ENCODE measurements at places on chromosomes 16 and 17.

- no peak for DNase-seq
Measured at GRCh38 chr17:78069695-78070094, 58.9 kb downstream of the TMC6 start.

- DNase-seq: peak; percentile 24
Measured at GRCh38 chr17:1714980-1715802, 5.0 kb upstream of the TLCD2 start.

- no peak for DNase-seq
Measured at GRCh38 chr17:35132816-35133550, 9.1 kb downstream of the NLE1 start.

GRCh38 chr17:72843591-72843990 is 248.9 kb downstream of the SLC39A11 start:
- no peak for DNase-seq

- DNase-seq: no peak
Measured at GRCh38 chr17:21295036-21295952, 10.8 kb downstream of the MAP2K3 start.

GRCh38 chr17:37440424-37440823 is 33.7 kb downstream of the TADA2A start:
- no peak for DNase-seq

GRCh38 chr17:74994440-74994839 is 7.0 kb downstream of the CDR2L start:
- DNase-seq: no peak

DNA sequence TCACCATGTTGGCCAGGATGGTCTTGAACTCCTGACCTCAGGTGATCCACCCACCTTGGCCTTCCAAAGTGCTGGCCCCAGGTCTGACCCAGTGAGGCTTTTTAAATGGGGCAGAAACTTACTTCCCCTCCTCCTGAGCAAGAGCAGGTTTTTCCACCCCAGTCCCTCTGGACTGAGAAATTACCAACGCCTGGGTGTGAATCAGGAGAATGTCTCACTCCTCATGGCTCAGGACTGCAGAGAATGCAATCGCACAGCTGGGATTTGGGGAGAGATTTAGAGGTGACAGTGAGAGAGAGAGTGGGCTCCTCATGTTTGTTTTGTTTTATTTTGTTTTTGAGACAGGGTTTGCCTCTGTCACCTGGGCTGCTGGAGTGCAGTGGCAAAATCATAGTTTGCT is 203.6 kb downstream of the RAB11FIP4 start:
- no peak for DNase-seq

DNA sequence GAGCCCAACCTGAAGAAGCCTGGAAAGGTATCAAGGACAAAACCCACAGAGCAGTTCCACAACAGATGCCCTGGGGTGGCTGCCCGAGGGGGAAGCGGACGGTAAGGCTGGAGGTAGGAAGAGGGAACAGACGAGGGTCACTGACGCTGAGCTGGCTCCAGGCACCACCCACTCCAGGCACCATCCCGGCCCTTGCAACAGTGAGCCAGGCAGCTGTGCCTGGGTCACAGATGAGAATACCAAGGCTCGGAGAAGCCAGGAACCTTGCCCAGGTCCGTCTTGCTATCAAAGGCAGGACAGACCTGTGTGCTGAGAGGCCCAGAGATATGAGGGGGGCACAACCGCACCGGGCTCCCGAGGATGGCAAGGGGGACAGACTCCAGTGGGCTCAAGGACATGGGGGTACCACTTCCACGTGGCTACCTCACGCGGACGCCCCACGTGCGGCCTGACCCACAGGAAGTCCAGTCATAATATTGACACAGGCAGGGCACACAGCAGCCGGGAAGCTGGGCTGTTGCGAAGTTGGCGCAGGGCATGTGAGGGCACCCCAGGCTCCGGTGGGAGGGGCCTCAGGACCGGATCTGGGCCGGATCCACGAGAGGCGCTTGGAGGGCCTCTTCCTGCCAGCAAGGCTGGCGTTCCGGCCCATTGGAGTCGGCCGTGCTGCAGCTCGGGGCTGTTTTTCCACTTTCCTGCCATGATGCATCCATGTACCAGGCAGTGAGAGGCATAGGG is 29.9 kb downstream of the PEMT start:
- no peak for DNase-seq

DNA sequence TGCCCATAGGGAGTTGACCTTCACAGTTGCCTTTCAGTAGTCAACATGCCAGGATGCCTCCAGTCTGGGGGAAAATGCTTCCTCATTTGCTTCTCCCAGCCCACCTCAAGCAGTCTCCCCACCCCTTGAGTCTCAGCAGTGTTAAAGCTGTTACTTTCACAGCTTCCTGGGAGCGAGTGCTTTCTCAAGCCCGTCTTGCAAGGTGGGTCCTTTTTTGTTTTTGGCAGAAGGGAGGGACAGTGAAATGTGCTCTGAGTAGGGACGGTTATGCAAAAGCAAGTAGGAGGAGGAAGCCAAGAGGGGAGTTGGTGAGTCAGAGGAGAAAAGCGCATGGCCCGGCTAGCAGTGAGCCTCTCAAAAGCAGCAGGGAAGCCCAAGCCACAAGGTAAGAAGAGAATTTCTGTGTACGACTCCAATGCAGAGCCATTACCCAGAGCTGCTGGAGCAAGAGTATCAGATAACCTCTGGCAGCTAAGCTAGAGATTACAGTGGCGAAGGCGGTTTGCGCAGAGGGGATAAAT is at the start of gene CHST4:
TSS of gene CHST4 (plus strand) at position 316 of the 521 bp plus-strand sequence. CDS start 10,252 bp downstream, outside the sequence.
- no peak for DNase-seq

- DNase-seq: no peak
Measured at GRCh38 chr17:65446838-65447526, 114.5 kb downstream of the AXIN2 start.

DNA sequence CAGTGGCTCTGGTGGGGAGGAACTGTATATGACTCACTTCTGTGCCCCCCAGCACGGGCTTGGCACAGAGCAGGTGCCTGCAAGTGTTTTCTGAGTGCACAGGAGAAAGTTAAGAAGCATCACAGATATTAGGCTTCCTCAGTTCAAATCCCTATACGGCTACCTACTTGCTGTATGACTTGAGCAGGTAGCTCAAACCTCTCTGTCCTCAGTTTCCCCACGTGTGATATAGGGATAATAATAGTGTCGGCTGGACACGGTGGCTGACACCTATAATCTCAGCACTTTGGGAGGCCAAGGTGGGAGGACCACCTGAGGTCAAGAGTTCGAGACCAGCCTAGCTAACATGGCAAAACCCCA is 95.7 kb downstream of the C16orf78 start:
- no peak for DNase-seq

DNA sequence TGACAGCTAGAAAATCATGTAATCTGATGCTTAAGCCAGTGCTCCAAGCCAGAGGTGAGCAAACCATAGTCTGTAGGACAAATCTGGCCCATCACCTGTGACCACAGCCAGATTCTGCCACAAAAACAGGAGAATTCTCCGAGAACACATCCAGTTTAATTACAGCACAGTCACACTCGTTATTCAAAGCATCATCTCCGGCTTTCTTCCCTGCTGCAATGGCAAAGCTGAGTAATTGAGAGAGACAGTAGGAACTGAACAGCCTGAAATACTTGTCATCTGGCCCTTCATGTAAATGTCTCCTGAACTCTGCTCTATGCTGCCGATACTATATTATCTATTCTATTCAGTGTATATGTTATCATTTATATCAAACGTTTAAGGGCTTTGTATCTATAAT is 121.4 kb upstream of the FOXF1 start:
- DNase-seq: no peak

- no peak for DNase-seq
Measured at GRCh38 chr17:75854881-75855309, 240 bp downstream of the WBP2 start.

GRCh38 chr16:28069971-28070794 is 6.7 kb upstream of the GSG1L start:
- DNase-seq: no peak

GRCh38 chr17:27997044-27997401 is 45.5 kb upstream of the NLK start:
- DNase-seq: no peak

- peak; percentile 57 for DNase-seq
Measured at GRCh38 chr17:48023400-48024148, 14.0 kb downstream of the COPZ2 start.

DNA sequence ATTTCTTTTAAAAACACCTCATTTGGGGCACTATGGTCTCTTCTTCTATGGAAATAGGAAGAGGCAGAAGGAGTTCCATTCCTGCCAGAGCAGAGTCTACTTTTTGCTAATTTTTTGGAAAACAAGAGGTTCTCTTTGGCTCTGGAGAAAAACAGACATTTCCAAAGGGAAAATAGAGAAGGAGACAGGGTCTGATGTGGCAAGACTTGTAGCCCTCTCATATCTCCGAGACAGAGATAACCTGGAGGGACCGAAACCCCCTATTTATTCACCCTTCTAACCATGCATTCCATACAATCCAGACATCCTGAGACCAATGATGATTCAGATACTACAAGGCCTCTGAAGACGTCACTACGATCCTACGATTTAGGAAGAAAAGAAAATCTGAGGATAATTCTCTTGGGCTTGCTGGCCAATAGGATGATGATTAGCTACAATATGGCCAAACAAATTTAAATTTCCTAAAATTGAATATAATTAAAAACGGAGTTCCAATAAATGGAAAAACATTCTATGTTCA is 70.2 kb downstream of the HIC1 start:
- DNase-seq: no peak

GRCh38 chr17:50028736-50029120 is 27.2 kb upstream of the ITGA3 start:
- no peak for DNase-seq

GRCh38 chr16:11183035-11183812 is 72.8 kb downstream of the SOCS1 start:
- no peak for DNase-seq

- DNase-seq: no peak
Measured at GRCh38 chr16:89498839-89499238, 8.5 kb upstream of the ANKRD11 start.

GRCh38 chr17:80981062-80981902 is 10.4 kb upstream of the CHMP6 start:
- DNase-seq: no peak

DNA sequence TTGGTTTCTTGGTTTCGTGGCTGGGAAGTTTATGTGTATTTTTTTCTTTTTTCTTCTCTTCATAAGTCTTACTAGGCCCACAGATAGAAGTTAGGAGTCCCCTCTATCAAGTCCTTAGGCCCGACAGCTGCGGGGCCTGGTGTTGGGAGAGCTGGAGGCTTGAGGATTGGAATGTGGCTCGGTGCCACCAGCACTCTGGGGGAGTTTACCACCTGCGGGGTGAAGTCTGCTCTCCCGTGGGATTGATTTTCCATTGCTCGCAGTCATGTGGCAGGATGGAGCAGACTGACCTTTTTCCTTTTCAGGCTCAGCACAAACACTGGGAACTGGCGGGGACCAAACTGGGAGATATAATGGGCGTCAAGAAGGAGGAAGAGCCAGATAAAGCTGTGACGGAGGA is 7.5 kb downstream of the DHX38 start:
- no peak for DNase-seq

DNA sequence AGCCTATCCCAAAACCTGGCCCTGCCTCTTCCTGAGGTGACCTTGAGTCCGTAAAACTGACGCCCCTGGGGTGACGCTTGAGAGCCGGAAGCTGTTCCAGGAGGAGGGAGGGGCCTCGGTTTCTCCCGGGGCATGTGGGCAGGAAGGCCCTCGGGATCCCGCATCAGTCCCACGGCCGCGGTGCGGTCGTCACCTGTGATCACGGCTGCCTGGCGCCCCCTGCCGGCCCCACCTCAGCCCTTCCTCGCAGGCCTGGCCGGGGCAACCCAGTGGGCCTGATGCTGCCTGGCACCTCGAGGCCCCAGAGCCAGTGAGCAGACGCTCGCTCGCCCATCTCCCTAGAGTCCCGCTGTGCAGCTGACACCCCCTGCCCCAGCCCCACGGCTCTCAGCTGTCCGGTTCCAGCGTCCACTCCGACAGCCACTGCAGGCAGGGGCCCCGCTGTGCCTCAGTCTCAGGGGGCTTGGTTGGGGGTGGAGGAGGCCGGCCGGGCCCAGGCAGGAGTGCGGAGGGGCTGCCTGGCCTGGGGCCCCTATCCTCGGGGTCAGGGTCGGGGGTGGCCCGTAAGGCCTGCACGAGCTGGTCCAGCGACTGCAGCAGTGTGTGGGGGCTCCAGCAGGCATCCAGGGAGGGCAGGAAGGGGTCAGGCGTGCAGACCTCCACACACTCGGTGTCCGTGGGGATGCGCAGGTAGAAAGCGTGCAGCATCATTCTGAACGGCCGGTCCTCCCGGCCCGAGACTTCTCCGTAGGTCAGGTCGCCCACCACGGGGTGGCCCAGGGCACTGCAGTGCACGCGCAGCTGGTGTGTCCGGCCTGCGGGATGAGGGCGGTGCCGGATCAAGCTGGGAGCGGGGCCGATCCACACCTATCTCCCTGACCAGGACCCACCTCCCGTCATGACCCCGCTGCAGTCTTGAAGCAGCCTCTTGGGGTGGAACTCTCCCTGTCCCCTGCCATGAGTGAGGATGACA is 2.3 kb downstream of the RPUSD1 start:
- no peak for DNase-seq

GRCh38 chr16:74298104-74298503 is 1.5 kb downstream of the PSMD7 start:
- no peak for DNase-seq

DNA sequence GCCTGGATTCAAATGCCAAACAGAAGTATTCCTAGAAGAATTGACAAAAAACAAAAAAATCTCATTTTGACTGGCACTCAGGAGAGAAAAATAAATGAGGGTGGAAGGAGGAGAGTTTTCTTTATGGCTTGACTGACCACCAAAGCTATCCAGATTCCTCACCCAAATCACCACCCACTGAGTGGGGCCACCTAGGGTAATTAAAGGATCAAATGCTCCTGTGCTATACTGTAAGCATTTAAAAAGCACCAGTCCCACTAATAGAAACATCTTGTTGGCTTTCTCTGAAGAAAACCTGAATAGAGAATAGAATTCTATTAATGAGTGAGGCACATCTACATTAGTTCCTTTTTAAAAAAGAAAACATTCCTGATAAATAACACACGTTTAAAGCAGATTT is 163.3 kb downstream of the ANKFN1 start:
- no peak for DNase-seq

GRCh38 chr16:63530974-63531373 is 1494.7 kb upstream of the CDH8 start:
- no peak for DNase-seq

- no peak for DNase-seq
Measured at GRCh38 chr17:29368161-29368560, 22.0 kb upstream of the TAOK1 start.

DNA sequence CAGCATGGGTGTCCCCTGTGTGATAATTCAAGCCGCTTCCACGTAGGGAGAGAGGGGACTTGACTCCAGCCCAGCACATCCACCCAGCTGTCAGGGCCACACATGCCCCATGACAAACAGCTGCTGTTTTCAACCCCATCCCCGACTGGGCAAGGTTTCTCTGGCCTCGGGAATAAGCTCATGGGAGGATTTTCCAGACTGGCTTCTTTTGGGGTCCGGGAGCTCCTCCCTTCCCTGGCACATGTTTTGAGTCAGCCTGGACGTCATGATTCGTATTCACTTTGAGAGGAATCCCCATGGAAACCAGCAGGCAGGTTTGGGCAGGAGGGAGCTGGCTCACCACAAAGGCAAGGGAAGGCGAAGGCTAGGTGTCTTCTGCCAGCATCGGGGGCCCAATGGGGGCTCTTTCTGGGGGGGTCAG is 156.4 kb downstream of the CMIP start:
- DNase-seq: no peak
